ENCODE measurements at places on chromosomes 5 and 9.

DNA sequence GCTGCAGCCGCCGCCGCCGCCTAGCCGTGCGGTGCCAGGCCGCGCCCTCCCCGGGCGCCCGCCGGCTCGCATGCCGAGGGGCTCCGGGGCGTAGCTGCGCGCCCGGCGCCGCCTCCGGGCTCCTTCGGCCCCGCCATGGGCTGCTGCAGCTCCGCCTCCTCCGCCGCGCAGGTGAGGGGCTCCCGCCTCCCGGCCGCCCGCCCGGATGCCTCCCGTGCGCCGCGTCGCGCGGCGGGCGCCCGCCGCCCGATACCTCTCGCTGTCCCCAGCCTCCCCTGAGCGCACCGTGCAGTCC lies 230 bp downstream of the SLC44A1 start:
- no peak for DNase-seq

GRCh38 chr9:114412048-114412683 lies 24.4 kb upstream of the AKNA start:
- DNase-seq: no peak

GRCh38 chr5:6827526-6828219 lies 114.4 kb downstream of the TENT4A start:
- DNase-seq: no peak

- no peak for DNase-seq
Observed at GRCh38 chr5:131810510-131811249, 13.9 kb upstream of the FNIP1 start.
